ENCODE measurements at places on chromosomes 5 and 9. TPM values are rescaled to one million over a fixed set of nuclear protein-coding genes. Genes with fewer than 3 reads are reported as not detected.

DNA sequence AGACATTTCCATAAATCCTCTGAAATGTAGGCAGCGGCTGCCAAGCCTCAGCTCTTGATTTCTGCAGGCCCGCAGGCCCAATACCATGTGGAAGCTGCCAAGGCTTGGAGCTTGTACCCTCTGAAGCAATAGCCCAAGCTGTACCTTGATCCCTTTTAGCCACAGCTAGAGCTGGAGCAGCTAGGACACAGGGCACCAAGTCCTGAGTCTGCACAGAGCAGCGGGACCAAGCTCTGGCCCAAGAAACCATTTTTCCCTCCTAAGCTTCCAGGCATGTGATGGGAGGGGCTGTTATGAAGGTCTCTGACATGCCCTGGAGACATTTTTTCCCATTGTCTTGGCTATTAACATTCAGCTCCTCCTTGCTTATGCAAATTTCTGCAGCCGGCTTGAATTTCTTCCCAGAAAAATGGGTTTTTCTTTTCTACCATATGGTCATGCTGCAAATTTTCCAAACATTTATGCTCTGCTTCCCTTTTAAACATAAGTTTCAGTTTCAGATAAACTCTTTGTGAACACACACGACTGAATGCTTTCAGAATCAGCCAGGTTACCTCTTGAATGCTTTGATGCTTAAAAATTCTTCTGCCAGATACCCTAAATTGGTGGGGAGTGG is 14.4 kb upstream of the ZFR start:
- no peak for DNase-seq

DNA sequence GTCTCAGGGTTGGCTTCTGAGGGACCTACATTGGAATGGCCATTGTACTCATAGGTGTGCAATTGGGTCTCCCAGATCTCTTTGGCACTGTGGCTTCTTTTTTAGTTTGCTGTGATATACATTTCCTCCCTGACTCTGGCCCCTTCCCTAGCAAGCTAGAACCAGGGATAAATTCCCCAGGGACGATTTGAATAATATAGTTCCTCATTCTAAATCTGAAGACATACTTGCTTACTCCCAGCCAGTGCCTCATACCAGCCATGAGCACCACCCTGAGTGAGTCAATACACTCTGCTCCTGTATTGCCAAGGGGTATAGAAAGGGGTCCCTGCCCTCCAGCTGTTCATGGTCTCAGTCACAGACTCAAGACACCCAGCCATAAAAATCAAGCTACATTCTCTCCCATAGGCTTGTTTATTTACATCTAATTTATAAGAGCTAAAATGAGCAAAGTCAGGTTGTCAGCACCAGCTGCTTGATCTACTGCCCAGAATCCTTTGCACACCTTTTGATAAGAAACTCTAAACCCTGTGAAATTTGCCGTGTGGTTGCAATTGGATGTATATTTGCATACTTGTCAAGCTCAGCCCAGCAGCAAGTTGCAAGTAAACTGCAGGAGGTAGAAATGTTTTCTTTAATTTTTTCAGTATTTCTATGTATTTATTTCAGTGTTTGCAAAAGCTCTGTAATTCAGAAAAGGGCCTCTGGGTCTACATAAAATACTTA is 219.9 kb upstream of the IRX1 start:
- no peak for DNase-seq

DNA sequence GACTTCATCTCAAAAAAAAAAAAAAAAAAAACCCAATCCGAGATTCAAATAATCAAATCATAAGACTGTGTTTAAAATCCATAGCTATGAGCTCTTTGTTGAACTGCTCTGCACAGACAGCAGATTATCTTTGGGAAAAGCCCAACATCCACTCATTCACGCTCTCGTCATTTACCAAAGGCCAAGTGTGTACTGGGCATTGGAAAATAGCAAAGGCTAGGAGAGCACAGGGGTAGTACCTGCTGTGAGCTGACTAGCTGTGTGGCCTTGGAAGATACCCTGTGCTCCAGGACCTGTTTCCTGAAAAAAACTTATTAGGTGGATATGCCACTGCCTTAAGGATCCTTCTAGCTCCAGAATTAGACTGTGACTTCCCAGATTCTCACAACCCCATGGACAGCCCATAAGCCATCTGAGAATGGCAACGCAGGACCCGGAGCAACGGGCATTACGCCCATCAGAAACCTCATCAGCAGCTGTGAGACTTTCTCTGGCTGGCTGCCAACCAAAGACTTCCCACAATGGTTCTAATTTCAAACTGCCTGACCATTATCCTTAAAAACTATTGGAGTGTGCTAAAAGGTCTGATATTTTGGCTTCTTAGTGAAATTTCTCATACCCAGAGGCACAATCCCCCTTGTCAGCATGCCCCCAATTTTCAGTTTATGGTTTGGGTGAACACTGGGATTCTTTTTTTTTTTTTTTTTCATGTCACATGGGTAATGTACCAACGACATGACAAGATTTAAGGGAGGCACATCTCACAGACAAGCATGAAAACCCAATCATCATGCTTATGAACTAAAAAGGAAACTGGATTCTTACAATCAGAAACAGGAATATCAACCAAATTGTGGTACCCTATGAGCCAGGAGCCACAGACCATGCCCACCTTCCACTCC is 16.8 kb downstream of the SERINC5 start:
- no peak for DNase-seq

- no peak for DNase-seq
Observed at GRCh38 chr5:89351222-89351621, 468.2 kb upstream of the MEF2C start.

DNA sequence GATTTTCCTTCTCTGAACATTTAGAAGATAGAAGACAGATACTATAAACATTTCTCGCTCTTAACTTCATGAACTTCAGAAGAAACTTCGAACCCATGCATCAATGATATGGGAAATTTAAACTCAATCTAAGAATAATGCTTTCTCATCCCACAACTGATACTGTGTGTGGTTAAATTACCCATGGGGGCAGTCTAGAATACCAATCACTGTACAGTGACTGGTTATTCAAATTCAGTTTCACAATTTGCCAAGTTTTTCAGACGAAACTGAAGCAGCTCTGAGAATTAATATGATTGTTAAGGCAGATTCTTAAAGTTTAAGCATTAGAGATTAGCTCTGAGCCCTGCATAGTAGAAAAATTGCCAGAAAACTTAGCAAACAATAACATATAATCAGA is 431.0 kb downstream of the SH3GL2 start:
- DNase-seq = no peak

- no peak for DNase-seq
Observed at GRCh38 chr5:142977363-142978051, 207.3 kb downstream of the ARHGAP26 start.

Gene PPP2R2B
- total RNA-seq = 4.1 TPM

Gene IFNA6
- total RNA-seq = not detected

- DNase-seq = no peak
Observed at GRCh38 chr5:56055859-56056258, 61.1 kb upstream of the IL6ST start.

Measured in neural crest cell (in vitro differentiated cells).